Fibroblast of skin of left quadriceps (primary cell): ENCODE measurements at places on chromosomes 4 and X.
A peak's percentile ranks its signal among the peaks of the same experiment; 100 is the strongest.

GRCh38 chr4:170868170-170868569, 778.4 kb upstream of the AADAT start:
- DNase-seq: no peak

DNA sequence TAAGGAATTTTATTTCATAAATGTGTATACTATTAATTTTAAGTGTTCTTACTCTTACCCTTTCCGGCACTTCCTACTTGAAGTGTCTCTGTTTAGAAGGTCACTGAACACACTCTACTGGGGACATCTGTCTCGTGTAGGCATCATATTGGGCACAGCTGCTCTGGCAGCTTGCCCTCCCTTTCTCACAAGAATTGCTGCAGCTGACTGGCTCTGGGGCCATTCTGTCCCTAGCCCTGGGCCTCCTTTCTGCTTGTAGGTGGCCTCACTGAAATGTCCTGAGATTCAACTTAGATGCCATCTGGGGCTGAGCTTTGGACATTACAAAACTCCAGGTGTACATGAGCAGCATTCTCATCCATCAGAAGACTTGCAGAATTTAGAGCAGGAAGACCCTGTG, 49.6 kb downstream of the SMAD1 start:
- no peak for DNase-seq

- no peak for DNase-seq
Measured at GRCh38 chrX:29187264-29187663, 600.0 kb downstream of the IL1RAPL1 start.

DNA sequence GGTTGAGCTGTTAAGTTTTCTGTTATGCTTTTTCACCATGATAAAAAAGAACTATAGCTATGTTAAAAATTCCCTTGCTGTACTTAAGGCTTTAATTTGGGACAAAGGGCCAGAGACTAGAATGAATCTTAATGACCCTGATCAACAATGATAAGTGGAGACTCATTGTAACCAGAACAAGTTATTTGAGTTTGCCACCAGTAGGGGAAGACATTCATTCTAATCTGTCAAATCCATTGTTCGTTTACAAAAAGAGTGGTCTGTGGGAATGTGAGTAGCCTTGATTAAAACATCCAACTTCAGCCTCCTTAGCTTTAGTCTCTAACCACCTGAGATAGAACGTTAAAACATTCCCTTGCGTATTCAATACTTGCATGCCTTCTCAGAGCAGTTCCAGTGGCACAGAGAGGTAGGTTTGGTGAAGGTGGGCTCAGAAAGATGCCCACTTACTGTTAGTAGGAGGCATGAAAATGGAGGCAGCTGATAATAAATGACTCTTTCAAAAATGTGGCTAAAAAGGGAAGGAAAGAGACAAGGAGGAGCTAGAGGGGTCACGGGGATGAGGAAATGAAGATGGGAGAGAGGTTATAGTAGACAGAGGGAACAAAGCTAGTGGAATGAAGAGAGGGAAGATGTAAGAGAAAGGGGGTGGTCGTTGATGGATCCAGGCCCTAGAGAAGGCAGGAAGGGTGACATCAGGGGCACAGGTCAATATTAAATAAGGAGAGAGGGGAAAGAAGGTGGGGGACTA, 66.2 kb downstream of the EGF start:
- DNase-seq: no peak

DNA sequence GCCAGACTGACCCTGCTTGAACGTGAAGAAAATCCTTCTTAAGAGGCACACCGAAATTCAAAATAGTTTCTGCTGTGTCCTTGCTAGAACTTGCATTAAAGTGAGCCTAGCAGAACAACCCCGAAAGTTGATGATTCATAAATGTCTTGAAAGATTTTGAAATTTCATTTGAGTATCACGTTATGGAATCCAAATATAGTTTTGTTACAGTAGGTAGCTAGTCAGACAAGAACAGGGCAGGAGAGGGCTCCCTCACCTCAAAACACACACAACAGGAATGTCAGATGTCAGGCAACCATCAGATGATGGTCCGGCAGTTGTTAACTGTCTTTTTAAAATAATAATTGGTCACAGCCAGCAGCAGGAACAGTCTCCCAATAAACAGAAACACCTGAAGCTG, 259.6 kb upstream of the GNPDA2 start:
- no peak for DNase-seq

DNA sequence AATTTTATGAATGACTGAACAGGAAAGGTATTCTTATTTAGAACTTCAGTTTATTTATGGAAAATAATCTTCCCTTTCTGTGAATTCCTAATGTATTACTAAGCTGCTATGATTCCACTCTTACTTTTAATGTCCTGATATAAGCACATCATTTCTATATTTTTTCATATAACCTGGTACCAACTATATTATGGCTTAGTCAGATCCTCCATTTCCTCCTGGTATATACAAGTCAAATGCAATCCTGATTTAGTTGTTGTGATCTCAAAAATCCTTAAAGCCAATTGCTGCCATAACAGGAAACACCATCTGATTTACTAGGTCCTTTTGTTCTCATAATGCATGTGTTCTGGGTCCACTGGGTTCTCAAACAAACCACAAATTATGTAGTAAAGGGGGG, 26.8 kb downstream of the TRMT2B start:
- DNase-seq: no peak

GRCh38 chrX:84046403-84046984, 141.5 kb downstream of the RPS6KA6 start:
- no peak for DNase-seq

DNA sequence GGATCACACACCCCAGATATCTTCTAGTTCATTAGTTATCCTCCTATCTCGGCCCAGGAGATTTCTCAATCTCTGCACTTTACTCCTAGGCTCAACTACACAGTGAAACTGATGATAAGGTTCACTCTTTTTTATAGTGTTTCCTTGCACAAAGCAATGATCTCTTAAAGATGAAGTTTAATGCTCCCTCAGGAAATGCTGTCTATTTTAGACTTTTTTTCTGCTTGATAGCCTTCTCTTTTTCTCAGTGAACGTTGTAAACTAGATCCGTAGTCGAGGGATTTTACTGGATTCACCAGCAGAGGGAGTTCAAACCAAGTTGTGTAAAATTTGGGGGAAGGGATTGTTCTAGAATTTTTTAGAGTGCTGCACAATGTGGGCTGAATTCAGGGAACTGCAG, 269.6 kb downstream of the GBA3 start:
- peak; percentile 35 for DNase-seq

- DNase-seq: no peak
Measured at GRCh38 chr4:189200353-189200752, 740.3 kb upstream of the FRG1 start.

DNA sequence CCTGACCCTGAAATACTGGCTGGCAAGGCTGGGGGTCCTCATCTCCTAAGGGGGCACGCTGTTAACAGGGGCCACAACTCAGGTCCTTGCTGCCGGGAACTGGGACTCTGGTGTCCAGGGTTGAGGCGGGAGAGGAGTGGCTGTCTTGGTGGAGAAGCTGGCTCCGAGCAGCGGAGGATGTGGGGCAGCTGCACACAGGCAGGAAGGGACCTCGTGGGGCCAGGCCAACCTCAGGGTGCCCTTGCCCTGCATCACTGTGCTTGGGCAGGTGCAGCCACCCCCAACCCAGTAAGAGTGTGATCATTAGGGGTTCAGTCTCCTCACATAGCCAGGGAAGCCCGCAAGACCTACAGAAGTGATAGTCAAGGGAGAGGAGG, 12.6 kb upstream of the PDE6B start:
- no peak for DNase-seq

GRCh38 chrX:2442694-2443093, 58.1 kb downstream of the DHRSX start:
- no peak for DNase-seq

- DNase-seq: no peak
Measured at GRCh38 chrX:140440876-140441275, 64.0 kb downstream of the SOX3 start.

DNA sequence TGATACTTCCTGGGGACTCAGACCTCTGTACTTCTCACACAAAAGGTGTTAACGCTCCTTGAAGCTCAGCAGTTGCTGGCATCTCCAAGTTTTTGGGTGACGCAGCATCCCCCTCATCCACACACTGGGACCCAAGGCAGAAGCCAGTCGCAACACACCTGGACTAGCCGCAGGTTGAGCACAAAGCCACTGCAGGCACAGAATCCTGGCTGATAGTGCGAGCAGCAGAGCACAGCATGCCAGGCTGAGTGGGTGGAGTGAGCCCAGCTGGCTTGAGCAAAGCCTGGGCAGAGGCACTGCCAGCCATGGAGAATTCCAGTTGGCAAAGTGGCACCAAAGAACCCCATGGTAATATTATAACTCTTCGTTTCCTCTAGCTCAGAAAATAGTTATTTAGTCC, 873.2 kb upstream of the NDST4 start:
- DNase-seq: no peak

DNA sequence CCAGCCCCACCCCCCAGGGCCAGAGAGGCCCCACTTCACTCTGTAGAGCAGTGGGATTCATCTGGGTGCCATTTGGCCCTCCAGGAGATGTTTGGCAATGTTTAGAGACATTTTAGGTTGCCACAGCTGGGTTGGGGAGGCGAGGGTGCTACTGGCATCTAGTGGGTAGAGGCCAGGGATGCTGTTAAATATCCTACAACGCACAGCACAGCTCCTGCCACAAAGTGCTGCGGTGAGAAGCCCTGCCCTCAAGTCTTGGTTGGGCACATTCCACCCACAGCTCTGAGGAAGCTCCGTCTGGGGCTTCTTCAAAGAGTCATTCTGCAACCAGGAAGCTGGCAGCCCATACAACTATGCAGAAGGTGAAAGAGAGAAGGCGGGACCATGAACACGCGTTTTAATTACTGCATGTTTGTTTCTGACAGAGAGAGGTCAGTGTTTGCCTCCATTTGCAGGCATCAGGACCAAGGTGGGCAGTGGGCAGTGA, 48.1 kb upstream of the FAM9C start:
- no peak for DNase-seq

GRCh38 chr4:182695842-182696241, 221.3 kb downstream of the DCTD start:
- DNase-seq: no peak

DNA sequence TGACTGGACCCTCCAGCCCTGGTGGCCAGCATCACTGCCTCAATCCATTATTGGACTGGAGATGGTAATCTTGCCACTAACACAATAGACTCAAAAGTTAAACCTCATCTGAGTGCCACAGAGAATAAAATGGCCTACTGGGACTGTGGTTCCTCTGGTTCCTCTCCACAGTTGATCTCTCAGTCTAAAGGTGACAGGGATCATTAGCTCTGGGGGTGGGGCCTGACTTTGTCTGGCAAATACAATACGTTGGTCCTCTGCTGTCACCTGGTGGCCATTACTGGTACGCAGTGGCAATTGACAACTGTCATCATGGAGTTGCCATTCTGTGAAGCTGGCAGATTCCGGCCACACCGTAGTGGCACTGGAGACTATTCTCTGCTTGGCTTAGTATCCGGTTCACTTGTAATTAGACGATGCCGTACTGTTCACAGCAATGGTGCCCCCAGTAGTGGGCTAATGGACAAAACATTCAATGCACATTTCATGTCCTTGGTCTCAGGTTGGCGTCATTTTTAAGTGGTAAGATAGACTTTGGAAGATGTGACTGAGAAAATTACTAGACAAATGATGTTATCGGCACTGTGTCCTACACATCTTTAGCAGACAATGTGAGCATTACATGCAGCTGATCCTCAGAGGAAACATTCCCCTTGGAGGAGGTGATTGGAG, 6.7 kb downstream of the FGFBP2 start:
- DNase-seq: peak; percentile 16

GRCh38 chr4:139761461-139761860, 95.8 kb downstream of the MGST2 start:
- no peak for DNase-seq

DNA sequence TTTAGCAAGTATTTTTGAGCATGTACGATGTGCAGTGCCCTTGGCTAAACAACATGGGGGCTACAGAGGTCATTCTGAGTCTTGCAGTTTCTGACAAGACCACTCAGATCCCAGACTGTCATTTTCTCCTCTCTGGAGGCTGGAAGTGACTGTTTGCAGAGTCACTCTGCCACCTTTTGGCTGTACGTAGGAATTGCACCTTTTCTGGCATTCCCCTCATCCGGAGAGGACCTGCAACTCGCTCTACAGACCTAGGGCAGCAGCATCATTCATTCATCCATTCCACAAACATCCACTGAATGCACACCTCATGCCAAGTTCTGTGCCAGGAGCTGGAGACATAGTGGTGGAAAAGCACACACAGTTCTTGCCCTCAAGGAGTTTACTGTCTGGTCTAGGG, 160.4 kb upstream of the GPR101 start:
- DNase-seq: no peak

- DNase-seq: no peak
Measured at GRCh38 chrX:19593690-19594089, 78.4 kb upstream of the MAP3K15 start.

GRCh38 chr4:145830699-145831098, 107.9 kb downstream of the ZNF827 start:
- no peak for DNase-seq

- no peak for DNase-seq
Measured at GRCh38 chr4:11720292-11720691, 291.6 kb upstream of the HS3ST1 start.

DNA sequence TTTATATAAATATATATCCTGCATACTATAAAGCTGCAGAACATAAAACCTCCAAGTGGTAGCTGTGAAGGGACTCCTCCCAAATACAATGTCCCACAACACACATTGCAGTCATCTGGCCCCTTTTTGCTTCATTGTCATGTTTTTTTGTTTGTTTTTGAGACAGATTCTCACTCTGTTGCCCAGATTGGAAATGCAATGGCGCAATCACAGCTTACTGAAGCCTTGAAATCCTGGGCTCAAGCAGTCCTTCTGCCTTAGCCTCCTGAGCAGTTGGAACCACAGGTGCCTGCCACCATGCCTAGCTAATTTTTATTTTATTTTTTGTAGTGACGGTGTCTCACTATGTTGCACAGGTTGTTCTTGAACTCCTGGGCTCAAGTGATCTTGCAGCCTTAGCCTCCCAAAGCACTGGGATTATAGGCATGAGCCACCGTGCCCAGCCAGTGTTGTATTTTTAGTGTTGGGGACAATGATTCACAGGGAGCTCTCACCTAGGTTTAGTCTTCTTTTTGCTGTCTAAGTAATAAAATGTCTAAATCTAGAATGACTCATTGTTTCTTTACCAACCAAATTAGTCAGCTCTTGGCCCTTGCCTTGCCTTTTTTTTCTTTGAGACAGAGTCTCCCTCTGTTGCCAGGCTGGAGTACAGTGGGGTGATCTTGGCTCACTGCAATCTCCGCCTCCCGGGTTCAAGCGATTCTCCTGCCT, 24.0 kb upstream of the XIAP start:
- no peak for DNase-seq

DNA sequence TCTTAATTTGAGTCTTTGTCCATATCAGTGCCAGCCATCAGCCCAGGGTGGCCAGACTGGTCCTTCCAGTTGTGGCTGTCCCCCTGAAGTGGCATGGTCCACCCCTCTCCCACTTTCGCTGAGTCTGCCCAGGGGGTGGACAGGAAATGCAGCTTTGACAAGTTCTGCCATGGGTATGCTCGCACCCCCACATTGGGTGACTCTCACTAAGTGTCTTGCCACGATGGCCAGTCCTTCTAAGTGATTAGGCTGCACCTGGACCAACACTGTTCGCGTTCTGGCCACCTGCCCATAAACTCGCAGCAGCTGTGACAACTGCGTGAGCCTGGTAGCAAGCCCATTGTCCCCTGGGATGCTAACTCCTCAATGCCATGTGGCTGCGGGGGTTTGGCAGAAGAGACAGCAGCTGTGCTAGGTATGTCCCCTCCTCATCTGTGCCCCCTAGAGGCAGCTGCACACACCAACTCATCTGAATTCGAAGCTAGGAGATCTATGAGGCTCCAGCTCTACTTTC, 10.0 kb upstream of the LNX1 start:
- DNase-seq: no peak

GRCh38 chrX:131729295-131729694, 185.4 kb downstream of the OR13H1 start:
- DNase-seq: no peak
